BJ (cell line): ENCODE measurements at places on chromosomes 1 and 21.

- DNase-seq = no peak
Measured at GRCh38 chr1:22490309-22490708, 38.7 kb downstream of the ZBTB40 start.

DNA sequence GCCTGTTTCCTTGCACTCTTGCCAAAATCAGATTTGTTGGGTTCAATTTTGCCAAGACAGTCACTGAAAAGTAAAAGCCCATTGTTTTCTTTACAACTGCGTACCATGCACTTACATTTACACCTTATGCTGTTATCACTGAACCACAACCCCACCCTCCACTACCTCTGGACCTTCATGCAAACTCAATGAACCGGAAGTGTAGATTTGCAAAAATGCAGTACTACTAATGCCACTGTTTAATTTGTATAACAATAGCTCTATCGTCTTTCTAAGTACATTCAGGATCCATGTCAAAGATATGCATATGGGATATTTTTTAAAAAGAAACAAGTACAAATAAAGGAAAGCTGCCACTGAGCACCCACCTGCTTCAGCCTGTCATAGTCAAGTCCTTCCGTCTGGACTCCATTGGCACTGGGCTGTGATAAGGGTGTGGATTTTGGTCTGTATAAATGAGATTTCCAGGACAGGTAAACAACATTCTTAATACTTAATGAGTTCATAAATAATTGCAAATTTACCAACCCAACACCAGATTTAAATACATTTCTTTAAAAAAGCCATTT is 72.9 kb upstream of the LBR start:
- no peak for DNase-seq

- DNase-seq = no peak
Measured at GRCh38 chr1:100670083-100670482, 49.5 kb upstream of the VCAM1 start.

- no peak for DNase-seq
Measured at GRCh38 chr1:236532850-236533249, 9.1 kb downstream of the LGALS8 start.
